SW480 (cell line): ENCODE measurements at places on chromosomes 7 and 10.

DNA sequence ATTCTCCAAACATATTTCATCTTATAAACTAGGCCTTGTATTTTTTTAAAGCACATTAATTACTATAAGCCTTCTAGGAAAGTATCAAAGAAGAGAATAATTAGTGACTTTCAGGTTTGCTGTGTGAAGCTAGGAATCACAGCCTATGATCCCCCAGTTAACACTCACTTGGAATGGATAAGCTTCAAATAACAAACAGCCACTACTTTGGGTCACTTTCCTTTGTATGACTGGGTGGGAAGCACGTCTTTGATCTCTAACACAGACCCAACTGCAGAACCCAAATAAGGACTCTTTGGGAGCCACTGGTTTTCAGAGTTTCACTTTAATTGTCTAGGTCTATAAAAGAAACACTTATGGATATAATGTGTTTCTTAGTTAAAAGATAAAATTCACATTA, 769.3 kb downstream of the MAGI2 start:
- no peak for DNase-seq

DNA sequence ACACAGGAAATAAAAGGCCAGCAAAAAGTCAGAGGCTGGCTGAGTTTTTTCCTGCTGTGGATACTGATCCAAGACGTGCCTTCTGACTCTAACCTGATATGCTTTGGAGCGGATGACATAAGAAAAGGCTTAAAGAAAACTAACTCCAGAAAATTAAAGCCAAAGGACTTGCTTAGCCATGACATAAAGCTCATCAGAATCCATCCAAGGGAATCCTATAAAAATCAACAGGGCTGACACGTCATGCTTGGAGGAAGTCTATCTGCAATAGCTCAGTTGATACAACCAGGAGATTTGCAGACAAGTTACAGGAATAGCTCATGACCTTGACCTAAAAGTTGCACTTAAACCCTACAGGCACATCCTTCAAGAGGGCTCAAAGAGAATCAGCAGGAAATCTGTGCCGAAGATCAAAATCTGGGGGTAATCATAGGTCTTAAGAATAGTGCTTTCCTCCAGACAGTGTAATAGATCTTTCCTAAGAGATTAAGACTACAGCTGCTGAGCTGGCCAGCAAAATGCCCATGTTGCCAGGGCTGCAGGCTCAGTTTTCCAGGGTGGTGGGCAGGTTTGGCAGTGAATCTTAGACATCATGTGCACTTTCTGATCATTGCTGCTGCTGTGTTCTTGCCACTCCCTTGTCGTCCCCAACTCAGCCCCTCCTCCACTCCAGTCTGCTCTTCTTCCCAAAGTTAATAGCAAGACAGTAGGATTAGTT, 111.5 kb upstream of the SVIL start:
- no peak for DNase-seq

- peak; percentile 33 for DNase-seq
Observed at GRCh38 chr7:37352974-37353948, 95.4 kb downstream of the ELMO1 start.

GRCh38 chr10:118407777-118408176, 65.7 kb upstream of the FAM204A start:
- peak; percentile 93 for DNase-seq

GRCh38 chr7:107854989-107855388, 36.0 kb upstream of the DLD start:
- DNase-seq, result no peak

DNA sequence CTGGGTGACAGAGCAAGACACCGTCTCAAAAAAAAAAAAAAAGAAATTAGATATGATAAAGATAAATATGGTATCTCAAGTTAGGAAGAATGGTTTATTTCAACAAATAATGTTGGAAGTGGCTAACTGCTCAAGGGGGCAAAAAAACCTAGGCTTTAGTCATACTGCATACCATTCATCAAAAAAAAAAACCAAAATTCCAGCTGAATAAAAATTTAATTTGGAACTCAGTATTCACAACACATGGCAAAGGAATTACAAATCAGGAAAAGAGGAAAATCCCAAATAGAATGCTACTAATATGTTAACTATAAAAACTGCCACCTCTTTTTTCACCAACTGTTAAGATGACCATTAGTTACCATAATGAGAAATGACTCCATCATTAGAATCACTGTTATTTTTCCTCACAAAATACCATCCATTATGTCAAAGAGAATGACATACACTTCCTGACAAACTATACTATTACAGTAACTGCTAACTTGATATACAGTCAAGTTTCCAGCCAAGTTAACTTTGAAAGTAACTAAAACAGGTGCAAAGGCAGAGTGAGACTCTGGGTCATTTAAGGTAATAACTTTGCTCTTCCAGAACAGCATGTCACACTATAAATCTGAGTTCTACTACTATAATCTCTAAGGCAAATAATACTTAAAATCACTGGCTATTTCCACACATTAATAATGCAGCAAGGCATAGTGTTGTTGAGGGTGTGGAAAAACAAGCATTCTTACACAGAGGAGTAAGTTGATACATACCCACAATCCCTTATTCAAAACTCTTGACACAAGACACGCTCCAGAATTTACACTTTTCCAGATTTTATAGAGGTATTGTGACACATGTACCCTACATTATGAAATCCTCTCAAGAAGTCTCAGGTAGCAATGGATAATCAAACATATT, 10.2 kb downstream of the KBTBD2 start:
- no peak for DNase-seq

- no peak for DNase-seq
Observed at GRCh38 chr10:18021725-18022480, 70.2 kb downstream of the SLC39A12 start.

DNA sequence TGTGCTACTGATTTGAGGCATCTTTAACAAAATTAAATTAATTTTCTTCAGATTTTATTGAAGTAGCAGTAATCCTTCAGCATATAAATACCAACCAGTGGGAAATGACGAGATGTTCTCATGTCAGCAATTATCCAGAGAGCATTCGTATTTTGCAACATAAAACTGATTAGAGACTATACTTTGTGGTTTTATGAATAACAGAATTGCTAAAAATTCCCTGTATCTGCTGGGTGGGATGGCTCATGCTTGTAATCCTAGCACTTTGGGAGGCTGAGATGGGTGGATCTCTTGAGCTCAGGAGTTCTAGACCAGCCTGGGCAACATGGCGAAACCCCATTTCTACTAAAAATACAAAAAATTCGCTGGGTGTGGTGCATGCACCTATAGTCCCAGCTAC, 56.9 kb downstream of the ATAD1 start:
- DNase-seq, result no peak

GRCh38 chr10:18321371-18321770, 181.1 kb downstream of the CACNB2 start:
- no peak for DNase-seq

DNA sequence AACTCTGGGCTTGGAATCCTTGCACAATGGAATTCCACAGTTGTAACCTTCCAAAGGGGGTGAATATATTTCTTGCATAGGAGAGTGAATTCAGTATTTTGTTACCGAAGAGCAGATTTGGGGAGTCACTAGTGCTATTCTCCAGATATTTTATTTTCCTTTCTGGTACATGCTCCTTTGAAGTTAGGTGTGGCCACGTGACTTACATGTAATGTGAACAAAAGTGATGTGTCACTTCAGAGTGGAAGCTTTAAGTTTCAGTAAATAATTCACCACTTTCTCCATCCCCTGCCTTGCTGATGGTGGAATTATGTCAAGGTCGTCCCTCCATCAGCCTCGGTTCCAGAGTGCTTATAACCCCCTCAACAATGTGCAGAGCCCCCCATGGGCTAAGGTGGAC, 25.3 kb downstream of the ASNS start:
- DNase-seq, result no peak

GRCh38 chr7:7765422-7765821, 47.0 kb upstream of the RPA3 start:
- no peak for DNase-seq

DNA sequence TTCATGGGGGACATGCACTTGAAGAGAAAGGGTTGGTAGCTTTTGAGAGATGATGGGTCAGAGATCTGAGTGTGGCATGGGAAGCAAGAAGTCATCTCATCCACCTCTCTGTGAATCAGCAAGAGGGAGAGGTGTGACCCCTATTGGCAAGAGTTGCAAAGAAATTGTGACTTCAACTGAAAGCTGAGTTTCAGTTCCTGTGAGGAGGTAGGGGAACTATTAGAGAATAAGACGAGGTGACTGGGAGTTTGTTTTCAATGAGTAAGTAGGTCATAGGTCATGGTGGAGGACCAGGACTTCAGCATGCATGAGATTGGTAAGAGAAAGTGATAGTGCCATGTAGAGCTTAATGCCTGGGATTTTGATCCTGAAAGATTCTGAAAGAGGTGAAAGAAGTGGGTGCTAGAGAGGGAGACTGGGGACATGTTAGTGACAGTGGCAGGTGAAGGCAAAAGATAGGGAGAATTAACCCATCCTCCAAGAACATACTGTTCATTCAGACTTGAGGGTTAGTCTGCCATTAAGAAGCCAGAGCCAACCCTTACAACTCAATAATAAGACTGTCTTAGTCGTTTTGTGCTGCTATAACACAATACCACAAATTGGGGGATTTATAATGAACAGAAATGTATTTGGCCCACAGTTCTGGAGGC, 75.5 kb upstream of the CAPZA2 start:
- DNase-seq, result peak; percentile 39
